Panc1 (cell line): ENCODE measurements at places on chromosomes 16 and 17. TPM values are rescaled to one million over a fixed set of nuclear protein-coding genes. Genes with fewer than 3 reads are reported as not detected.

SLFN12L gene
- total RNA-seq: 0.33 TPM

KCNG4 gene
- total RNA-seq: not detected

ARHGDIG gene
- total RNA-seq: 2.4 TPM

WSCD1 gene
- total RNA-seq: 0.74 TPM

GPRC5B gene
- total RNA-seq: 10.4 TPM

PIPOX gene
- 2.4 TPM for total RNA-seq

RAMP2 gene
- 1.1 TPM for total RNA-seq

ABCA9 gene
- 0.05 TPM for total RNA-seq

SYT17 gene
- total RNA-seq: 5.4 TPM

LITAFD gene
- not detected for total RNA-seq

CASKIN1 gene
- 4.5 TPM for total RNA-seq

NPB gene
- 3.9 TPM for total RNA-seq

ARSG gene
- total RNA-seq: 2.3 TPM

GPR179 gene
- 0.03 TPM for total RNA-seq

KRTAP16-1 gene
- not detected for total RNA-seq

HSDL1 gene
- 24.6 TPM for total RNA-seq
